ENCODE measurements at places on chromosomes 16 and 17.

GRCh38 chr16:22375963-22376640 lies 1.7 kb upstream of the CDR2 start:
- DNase-seq = no peak

DNA sequence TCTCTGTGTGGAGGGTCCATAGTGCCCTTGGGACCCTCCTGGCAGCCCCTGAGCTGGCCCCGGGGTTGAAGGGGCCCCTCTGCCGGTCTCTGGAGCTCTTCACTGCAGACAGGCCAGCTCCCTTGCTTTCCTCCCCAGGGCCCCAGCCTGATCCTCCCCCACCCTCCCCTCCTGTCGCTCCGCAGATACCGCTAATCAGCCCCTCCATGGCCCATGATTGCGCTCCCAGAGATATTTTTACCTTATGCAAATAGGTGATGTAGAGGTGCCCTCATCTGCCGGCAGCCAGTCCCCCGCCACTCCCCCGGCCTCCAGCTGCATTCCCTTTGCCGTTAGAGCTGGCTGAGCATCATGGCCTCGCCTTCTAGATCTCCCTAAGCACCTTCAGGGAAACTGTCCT lies 9.2 kb downstream of the MMP15 start:
- no peak for DNase-seq

DNA sequence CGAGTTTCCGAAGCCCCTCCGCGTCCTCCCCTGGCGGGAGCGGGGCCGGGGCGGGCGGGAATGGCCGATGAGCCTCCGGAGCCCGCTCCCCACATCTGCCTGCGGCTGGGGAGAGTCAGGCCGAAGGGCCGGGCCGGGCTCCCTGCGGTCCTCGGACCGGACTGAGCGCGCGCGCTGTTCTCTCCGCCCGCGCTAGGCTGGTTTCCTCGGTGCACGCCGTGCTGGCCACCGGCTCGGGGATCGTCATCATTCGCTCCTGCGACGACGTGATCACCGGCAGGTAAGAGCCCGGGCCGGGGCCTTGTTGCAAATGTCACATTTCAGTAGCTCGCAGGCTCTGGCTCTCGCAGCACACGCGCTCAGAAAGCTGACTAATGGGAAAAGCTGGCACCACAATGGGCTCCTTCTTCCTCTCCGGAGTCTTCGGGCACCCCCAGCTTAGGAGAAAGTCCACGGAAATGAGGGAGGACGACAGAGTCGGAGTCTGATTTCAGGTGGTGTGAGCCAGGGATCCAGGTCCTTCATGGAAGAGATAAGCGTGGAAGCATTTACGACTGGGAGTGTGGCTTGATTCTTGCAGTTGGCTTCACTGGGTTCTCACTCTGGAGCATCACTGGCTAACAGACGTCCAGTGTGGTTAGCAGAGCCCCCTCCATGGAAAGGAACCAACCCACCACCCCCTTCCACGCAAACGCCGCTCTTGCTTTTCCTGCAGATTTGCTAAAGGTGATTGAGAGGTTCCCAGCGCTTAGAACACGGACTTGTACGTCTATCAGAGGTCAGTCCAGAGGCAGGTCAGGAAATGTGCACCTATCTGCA lies 715 bp downstream of the TLCD3A start:
- no peak for DNase-seq

DNA sequence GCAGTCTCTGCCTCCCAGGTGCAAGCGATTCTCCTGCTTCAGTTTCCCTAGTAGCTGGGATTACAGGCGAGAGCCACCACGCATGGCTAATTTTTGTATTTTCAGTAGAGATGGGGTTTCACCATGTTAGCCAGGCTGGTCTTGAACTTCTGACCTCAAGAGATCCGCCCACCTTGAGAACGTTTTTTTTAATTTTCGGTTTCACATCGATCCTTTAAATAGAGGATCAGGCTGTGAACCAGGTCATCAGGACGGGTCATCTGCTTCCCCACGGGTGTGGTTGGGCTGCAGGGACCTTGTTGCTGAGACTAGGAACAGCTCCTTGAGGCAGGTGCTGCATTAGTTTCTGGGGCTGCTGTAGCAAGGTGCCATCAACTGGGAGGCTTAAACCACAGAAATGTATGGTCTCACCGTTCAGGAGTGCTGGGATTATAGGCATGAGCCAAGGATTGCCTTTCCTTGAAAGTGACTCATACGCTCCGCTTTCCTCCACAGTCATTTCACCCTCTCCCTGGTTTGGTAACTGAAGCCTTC lies 7.9 kb upstream of the NAGPA start:
- DNase-seq = no peak

DNA sequence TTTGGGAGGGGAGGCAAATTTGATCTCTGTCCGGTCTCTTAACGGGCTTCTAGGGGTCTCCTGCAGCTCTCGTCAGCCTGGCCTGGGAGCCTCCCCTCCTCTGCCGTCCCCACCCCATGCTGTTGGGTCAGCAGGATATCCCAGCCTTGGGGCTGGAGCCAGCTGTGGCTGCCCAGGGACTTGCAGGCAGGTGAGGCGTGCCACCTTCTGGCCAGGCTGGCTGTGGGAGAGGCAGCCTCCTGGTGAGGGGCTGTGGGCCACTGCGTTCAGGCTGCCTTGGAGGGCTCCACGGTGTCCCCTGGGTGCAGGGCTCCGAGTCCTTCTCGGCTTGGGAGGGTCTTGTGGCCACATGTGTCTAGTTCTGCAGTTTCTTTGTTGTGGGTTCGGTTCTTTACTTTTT lies 34.6 kb downstream of the TBCD start:
- DNase-seq = no peak
